Activated CD4-positive, alpha-beta memory T cell treated with anti-CD3 and anti-CD28 coated beads for 36 hours (primary cell): ENCODE measurements at places on chromosomes 7 and 10. TPM values are rescaled to one million over a fixed set of nuclear protein-coding genes. Genes with fewer than 3 reads are reported as not detected.

The ANKRD30A gene
- not detected for total RNA-seq

GRCh38 chr7:81183326-81183725 lies 264.5 kb upstream of the SEMA3C start:
- DNase-seq, result no peak
- no peaks in the 10 kb centered on the region for H3K36me3 ChIP-seq
- H3K27ac ChIP-seq, result no peak overlapping the region
- no peaks in the 10 kb centered on the region for H3K27me3 ChIP-seq
- no peak overlapping the region for H3K4me3 ChIP-seq

DNA sequence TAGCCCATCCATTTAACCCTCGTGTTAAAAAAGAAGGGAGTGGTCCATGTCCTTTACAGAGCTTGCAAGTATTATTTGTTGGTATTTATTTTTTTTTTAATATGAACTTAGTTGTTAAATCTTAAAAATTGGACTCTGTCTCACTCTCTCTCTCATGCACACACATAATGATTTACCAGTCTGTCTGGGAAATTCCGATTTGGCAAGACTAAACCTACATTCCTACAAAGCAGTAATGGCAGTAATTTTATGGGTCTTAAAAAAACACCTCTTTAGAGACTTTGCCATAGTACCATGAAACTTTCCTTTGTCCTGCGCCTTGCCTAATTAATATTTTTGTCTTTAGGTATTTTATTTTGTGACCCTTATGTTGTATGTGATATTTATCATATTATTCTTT lies 239.5 kb upstream of the PPP1R3A start:
- H3K4me1 ChIP-seq, result no peaks in the 10 kb centered on the region
- DNase-seq, result no peak
- no peaks in the 10 kb centered on the region for H3K36me3 ChIP-seq
- no peaks in the 10 kb centered on the region for H3K27me3 ChIP-seq
- H3K4me3 ChIP-seq, result no peak overlapping the region
- H3K27ac ChIP-seq, result no peak overlapping the region

DNA sequence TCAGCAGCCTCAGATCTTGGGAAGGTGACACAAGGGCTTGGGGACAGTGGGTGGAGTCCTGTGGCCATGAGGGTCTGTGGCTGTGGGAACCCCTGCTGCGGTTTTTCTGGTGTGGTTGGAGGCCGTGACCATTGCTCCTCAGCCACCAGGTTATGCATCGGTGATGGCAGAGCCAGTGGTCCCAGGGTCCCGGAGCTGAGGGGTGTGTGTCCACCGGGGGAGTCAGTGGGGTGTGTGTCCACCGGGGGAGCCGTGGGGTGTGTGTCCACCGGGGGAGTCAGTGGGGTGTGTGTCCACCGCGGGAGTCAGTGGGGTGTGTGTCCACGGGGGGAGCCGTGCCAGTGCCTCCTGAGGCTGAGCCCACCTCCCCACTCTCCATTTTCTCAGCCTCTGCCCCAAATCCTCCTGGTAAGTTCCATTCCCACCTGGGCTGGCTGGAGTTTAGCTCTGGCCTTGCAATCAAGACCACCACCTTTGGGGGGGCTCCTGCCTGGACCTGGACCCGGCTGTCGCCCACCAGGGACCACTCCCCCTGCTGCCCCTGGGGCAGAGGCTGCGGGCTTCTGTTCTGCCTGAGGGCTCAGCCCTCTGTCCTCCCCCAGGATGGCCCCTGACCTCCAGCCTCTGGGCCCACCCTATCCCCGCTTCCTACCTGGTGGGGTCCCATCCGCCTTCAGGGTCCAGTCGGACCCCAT lies 143.5 kb downstream of the ELFN1 start:
- no peaks in the 10 kb centered on the region for H3K36me3 ChIP-seq
- DNase-seq, result no peak

The SPACDR gene
- 3.9 TPM for total RNA-seq

DNA sequence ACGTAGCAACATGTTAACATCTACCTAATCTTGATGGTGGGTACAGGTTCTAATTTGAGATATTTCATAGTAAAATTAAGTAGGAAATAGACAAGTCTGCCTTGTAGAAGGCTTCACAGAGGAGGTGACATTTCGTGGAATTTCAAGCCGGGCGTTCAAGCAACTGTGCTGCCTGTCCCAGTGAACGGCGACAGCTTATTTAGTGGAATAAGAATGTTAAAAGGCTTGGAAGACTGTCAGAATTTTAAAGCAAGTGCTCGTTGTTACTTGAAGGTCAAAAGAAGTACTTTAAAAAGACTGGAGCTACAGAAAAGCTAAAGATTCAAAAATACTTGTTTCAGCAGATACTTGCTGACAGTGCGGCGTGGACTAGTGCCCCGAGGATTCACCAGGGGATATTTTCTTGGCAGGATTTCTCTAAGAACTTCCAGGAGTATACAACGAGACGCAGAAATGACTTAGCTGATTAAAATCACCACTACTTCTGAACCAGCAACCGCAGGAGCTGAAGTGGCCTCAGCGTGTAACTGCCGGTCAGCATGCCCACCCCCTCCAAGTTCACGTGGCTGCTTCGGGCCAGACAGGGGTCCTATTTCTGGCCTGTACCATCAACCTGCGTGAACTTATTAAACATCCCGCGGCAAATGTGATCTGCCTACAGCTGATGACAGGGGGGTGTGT lies 46.5 kb downstream of the CTBP2 start:
- no peak overlapping the region for H3K4me3 ChIP-seq
- no peak overlapping the region for H3K27ac ChIP-seq
- H3K4me1 ChIP-seq, result no peaks in the 10 kb centered on the region
- no peaks in the 10 kb centered on the region for H3K27me3 ChIP-seq

The CALHM1 gene
- total RNA-seq, result not detected

DNA sequence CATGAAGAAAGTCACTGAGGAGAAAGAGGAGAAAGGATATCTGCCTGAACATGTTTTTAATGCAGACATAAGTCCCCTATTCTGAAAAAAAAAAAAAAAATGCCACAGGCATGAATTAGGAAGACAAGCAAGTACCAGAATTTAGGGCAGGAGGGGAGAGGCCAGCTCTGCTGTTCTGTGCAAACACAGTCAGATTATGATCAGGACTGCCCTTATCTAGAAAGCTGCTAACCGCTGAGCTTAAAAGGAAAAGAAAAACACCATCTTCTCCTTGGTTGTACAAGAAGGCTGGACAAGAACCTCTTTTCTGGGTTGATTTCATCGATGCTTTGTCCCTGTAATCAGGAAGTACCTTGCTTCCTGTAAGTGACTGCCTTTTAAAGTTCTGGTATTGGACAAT lies 15.3 kb upstream of the PWWP2B start:
- no peaks in the 10 kb centered on the region for H3K36me3 ChIP-seq
- H3K4me1 ChIP-seq, result peaks cover 3% of the 10 kb centered on the region
- no peak overlapping the region for H3K4me3 ChIP-seq
- no peak for DNase-seq

The STAG3 gene
- 20.8 TPM for total RNA-seq

The AGBL3 gene
- total RNA-seq, result 3.4 TPM

GRCh38 chr7:74579800-74580685 lies 77.5 kb upstream of the GTF2I start:
- H3K4me1 ChIP-seq, result no peaks in the 10 kb centered on the region
- DNase-seq, result no peak
- H3K27ac ChIP-seq, result no peak overlapping the region
- no peak overlapping the region for H3K4me3 ChIP-seq

GRCh38 chr10:67550046-67550445 lies 145.9 kb downstream of the CTNNA3 start:
- no peak overlapping the region for H3K4me3 ChIP-seq
- H3K4me1 ChIP-seq, result no peaks in the 10 kb centered on the region
- H3K27ac ChIP-seq, result no peak overlapping the region
- no peak for DNase-seq

DNA sequence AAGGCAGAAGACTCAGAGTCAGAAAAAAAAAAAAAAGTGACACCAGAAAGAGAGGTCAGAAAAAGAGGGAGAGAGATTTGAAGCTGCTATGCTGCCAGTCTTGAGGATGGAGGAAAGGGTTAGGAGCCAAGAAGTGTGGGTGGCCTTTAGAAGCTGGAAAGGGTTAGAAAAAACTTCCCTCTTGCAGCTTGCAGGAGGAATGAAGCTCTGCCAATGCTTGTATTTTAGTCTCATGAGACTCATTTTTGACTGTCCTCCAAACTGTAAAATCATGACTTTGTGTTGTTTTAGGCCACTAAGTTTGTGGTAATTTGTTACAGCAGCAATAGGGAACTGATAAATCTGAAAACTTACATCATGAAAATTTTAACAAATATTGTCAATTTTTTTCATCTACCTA lies 127.7 kb upstream of the NOBOX start:
- H3K27ac ChIP-seq, result no peak overlapping the region
- H3K4me1 ChIP-seq, result peaks cover 8% of the 10 kb centered on the region
- peaks cover 12% of the 10 kb centered on the region for H3K36me3 ChIP-seq
- H3K27me3 ChIP-seq, result no peaks in the 10 kb centered on the region
- H3K4me3 ChIP-seq, result no peak overlapping the region

- H3K27me3 ChIP-seq, result no peaks in the 10 kb centered on the region
- DNase-seq, result peak; percentile 74
- peak overlapping the region; percentile 99 for H3K27ac ChIP-seq
- peaks cover 1% of the 10 kb centered on the region for H3K36me3 ChIP-seq
Observed at GRCh38 chr10:22682237-22683139, 31.9 kb downstream of the PIP4K2A start.

GRCh38 chr10:450463-450862 lies 239.0 kb downstream of the DIP2C start:
- no peaks in the 10 kb centered on the region for H3K36me3 ChIP-seq
- H3K27ac ChIP-seq, result no peak overlapping the region
- peaks cover 47% of the 10 kb centered on the region for H3K4me1 ChIP-seq
- H3K27me3 ChIP-seq, result no peaks in the 10 kb centered on the region

DNA sequence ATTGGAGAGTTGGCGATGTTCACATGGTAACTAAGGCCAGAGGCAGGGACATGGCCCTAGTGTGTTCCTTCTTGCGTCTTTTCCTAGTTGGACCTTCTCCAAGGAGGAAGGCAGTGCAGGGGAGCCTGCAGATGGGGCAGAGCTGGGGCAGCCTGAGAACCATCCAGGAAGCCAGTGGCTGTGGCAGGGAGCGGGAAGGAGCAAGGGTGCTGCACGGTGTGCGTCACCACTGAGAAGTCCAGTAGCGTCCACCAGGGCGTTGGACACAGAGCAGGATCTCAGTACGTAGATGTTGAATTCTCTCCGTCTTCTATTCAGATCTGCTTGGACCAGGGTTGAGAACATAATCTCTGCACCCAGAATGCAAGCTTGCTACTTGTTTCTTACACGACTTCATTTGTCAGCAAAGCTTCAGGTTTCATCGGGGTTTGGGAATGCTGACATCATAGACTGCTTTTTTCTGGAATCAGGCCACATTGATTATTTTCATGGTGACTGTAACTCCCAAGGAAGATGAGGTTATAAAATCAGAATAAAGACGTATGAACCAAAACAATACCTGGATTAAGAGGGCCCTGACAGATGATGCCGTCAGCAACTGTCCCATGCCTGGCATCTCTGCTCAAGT lies 130.3 kb downstream of the HECW1 start:
- H3K27me3 ChIP-seq, result peaks cover 10% of the 10 kb centered on the region
- H3K4me1 ChIP-seq, result no peaks in the 10 kb centered on the region
- no peak overlapping the region for H3K4me3 ChIP-seq
- DNase-seq, result no peak
- no peaks in the 10 kb centered on the region for H3K36me3 ChIP-seq
